RCC 7860 (cell line): ENCODE measurements at places on chromosomes 11 and 22.

- DNase-seq: no peak
Measured at GRCh38 chr11:33931067-33931466, 39.2 kb upstream of the LMO2 start.

DNA sequence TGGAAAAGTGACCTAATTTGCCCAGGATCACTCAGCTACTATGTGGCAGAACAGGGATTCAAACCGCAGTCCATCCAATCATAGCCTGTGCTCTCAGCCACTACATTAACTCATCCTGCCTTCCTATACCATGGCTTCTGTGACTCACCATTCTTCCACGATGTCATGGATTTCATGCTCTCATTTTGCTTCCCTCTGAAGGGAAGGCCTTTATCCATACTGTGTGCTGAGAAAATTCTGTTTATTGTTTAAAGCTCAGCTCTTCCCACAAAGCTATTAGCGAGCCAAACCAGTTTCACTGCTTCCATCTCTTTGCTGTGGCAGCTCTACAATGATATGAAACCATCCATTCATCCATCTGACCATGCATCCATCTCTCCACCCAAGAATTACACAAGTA, 289.9 kb downstream of the TENM4 start:
- peak; percentile 36 for DNase-seq

DNA sequence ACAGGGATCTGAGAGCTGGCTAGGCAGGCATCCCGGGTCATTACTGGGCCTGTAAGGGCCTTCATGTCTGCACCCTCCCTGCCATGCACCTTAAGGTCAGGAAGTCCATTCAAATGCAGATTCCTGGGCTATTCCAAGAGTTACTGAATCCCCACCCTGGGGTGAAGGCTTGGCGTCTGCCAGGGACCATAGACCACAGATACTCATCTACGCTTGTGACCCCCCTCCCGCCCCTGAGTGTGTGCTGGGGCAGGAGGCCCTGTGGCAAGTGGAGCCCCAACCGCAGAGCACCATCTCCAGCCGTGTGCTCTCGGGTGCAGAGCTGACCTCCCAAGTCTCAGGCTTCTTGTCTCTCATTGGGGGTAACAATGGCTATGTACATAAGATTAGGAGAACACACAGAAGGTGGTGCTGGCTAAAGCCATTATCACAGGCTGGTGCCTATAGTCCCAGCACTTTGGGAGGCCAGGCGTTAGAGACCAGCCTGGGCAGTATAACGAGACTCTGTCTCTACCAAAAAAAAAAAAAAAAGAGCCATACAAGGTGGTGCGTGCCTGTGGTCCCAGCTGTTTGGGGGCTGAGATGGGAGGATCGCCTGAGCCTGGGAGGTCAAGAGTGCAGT, 19.1 kb upstream of the KCNQ1OT1 start:
- DNase-seq: no peak

DNA sequence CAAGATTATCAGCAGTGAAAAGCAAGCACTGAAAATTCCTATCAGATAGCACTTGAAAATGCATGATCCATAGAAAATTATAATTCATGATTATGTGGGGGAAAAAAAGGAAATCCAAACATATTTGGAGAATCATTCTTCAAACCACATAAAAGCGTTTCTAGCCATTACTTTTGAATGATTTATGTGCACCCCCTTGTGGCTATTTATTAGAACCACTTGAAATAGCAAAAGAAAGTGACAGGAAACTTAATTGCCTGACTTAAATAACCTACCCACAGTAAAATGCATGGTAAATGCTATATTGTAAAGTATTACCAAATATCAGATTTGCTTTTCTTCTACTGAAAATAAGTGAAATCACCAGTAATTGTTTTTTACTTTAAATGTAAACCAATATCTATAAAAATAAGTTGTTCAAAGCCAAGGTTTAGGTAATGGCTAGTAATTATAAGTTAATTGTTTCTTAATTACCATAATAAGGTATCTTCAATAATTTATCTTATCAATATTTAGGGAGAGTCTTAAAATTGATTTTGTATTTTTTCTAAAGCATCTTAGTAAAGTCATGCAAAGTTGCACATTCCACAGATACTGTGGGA, 168.5 kb downstream of the ARHGAP42 start:
- peak; percentile 40 for DNase-seq
